Transverse colon (tissue), 4 donors: ENCODE measurements at places on chromosomes 12 and 14. TPM values are rescaled to one million over a fixed set of nuclear protein-coding genes. Genes with fewer than 3 reads are reported as not detected.

The SYNDIG1L gene
- total RNA-seq, result 0.32 TPM

The FGD4 gene
- total RNA-seq, result 99.4 TPM

The RIMKLB gene
- total RNA-seq, result 2.0 TPM

The FLVCR2 gene
- 43.8 TPM for total RNA-seq

The NTS gene
- not detected for total RNA-seq

DNA sequence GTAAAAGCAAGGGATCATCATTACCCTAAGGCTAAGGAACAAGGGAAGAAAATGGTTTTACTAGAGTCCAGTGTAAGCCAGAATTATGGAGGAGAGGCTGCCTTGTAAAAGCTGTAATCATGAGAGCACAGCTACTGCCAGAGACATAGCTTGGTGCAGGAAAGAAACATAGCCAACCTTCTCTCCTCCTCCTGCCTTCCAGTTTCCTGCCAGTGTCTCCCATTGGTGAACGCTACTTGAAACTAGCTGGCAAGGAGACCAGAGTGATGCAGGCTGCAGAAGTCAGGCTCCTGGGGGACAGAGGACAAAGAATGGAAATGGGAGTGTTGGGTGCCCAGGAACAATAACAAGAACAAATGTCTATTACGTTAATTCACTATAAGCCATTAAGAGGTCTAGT is 158.5 kb downstream of the NELL2 start:
- DNase-seq, result no peak

DNA sequence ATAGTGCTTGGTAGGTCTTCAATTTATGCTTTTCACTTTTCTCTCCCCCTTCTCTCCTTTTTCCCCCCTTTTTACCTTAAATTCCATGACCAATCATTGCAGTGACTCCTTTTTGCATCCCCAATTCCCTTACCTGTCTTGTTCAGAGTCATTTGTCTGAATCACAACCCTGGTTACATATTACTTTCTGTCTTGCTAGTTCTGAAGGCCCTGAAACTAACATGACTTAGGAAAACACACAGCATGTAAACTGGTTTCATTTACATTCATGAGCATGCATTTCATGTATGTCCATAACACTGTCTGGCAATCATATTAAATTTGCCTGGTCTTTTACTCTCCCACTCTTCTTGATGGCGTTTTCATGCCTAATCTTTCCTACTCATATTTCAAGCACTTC is 20.3 kb upstream of the FOXG1 start:
- DNase-seq, result no peak

GRCh38 chr12:4312251-4312650 is 8.8 kb upstream of the TIGAR start:
- DNase-seq, result no peak

GRCh38 chr12:90770861-90771260 is 184.1 kb downstream of the CCER1 start:
- no peak for DNase-seq

GRCh38 chr14:79599239-79599638 is 612.1 kb downstream of the DIO2 start:
- DNase-seq, result no peak

GRCh38 chr14:96737881-96738280 is 59.3 kb upstream of the VRK1 start:
- no peak for DNase-seq

DNA sequence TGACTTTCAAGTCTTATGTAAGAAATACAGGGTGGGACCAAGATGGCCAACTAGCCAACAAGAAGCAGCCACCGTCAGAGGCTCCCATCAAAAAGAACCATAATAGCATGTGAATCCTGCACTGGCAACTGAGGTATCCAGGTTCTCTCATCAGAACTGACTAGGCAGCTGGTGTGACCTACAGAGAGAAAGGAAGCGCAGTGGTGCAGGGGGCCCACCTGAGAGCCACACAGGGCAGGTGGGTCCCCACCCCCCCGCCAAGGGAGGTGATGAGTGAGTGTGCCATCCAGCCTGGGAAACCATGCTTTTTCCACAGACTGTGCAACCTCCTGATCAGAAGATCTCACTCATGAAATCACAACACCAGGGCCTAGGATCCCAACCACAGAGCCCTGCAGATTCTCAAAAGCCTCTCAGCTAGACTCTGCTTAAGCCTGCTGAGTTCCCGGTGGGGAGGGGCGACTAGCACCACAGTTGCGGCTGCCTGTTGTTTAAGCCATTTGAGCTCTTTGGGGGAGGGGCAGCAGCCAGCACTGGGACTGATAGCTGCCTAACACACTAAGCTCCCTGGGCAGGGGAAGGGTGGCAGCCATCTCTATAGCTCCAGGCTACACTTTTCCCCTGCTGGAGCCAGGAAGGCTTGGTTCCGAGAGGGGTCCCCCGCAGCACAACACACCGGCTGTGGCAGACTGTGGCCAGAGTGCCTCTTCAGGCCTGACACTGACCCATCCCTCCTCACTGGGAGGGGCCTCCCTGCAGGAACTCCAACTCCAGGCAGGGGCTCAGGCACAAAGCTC is 75.3 kb downstream of the GARIN6 start:
- no peak for DNase-seq

GRCh38 chr12:128790221-128790620 is 33.5 kb downstream of the SLC15A4 start:
- DNase-seq, result no peak

DNA sequence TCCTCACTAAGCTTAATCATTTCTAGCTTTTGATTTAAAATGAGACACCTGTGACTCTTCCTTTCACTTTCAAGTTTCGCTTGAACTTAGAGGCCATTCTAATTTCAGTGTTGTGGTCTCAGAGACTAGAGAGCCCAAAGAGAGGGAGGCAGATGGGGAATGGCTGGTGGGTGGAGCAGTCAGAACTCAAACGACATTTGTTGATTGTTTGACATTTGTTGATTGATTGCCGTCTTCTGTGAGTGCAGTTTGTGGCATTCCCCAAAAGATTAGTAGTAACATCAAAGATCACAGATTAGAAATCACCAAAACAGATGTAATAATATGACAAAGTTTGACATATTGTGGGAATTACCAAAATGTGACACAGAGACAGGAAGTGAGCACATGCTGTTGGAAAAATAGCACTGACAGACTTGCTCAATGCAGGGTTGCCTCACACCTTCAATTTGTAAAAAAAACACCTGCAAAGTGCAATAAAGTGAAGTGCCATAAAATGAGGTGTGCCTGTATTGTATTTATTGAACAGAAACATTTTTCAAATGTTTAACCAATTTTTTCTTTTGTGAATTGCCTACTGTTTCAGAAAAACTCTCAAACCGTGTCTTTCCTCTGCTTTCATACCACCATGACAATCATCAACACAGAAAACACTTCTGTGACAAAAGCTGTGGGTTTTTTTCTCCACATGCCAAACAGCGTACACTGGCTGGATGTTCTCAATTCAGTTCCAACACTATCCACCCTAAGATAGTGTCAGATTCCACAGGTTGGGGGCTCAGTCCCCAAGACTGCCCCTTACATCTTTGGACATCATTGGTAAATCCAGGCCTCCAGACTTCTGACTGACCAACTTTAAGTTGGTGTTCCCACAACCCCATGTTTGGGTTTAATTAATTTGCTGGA is 376.3 kb upstream of the RGS6 start:
- peak; percentile 39 for DNase-seq

GRCh38 chr12:118206107-118206412 is 70.1 kb downstream of the PEBP1 start:
- no peak for DNase-seq

DNA sequence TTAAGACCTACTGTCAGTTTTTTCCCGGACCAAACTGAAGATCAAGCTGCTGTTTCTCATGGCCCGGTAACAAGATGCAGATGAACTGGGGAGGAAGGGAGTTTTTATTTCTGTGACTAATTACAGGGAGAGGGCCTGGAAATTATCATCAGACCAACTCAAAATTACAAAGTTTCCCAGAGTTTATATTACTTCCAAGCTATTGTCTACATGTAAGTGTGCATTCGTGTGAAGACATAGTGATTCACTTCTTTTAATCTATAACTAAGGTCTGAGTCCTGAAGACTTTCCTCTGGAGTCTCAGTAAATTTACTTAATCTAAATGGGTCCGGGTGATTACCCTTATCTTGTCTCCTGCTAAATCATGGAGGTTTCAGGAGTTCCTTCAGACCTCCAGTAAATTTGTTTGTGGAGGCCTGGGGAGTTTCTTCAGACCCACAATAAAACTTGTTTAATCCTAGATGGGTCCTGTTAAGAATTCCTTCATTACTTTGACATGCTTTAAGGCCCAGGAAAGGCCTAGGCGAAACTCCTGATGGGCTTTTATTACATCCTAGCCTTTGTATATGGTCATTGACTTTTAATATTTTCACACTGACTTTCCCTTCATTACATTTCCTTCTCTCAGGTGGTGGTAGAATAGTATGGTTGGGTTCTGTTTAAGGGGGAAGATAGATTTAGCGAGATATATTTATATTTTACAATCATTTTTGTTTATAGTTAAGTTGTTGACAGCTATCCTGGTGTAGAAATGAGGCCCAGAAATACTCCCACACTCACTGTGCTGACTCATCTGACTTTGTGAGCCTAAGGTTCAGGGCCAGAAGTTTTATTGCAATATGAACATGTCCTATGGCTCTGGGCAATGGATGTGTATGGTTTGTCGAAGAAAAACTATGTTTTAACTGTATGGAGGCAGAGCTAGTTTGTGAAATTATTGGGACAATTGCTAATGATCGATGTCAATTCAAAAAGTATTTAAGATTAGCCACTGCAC is 627.0 kb upstream of the FBXO33 start:
- no peak for DNase-seq

GRCh38 chr12:127980585-127980984 is 286.4 kb upstream of the TMEM132C start:
- no peak for DNase-seq
